D721Med (cell line): ENCODE measurements at places on chromosomes 5 and 9.
A peak's percentile ranks its signal among the peaks of the same experiment; 100 is the strongest.

DNA sequence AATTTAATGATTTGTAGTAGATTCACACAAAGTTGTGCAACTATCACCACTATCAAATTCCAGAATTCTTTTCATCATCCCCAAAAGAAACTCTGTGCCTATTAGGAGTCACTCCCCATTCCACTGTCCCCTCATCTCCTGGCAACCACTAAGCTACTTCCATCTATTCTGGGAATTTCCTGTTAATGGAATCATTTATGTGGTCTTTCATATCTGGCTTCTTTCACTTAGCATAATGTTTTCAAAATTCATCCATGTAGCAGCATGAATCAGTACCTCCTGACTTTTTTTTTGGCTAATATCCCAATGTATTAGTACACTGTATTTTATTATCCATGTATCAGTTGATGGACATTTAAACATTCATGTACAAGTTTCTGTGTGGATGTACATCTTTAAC lies 157.6 kb downstream of the TTC39B start:
- no peak for DNase-seq

- no peak for DNase-seq
Observed at GRCh38 chr9:129570450-129571297, 50.2 kb downstream of the C9orf50 start.

- no peak for DNase-seq
Observed at GRCh38 chr5:14998491-14998890, 126.9 kb upstream of the ANKH start.

- DNase-seq: no peak
Observed at GRCh38 chr5:131218392-131218791, 45.5 kb upstream of the CDC42SE2 start.

DNA sequence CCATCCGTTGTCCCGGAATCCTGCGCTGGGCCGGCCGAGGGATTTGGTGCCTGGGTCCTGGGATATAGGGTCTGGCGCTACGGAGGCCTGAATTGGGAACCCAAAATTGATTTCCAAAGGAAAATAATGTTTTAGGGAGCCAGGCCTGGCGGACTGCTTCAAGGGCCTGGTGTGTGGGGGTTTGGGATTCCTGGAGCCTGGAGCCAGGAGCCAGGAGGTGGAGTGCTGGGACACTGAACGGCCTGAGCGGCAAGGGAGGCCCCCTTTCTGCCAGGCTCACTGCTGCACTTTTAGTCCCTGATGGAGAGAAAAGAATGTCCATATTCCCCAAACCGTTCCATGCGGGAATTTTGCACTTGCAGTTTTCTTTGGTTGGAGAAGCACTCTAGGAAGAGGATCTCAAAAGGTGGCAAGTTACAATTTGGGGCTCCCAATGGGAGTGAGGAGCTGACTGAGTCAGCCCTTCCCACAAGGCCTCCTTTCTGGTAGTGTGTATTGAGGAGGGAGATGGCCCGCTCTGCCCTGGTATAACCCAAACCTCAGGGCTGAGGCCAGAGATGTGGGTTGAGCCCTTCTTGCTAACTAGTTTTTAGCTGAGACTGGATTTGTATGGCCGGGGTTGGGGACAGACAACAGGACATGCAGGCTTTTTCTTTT lies 2.2 kb downstream of the LMX1B start:
- peak; percentile 10 for DNase-seq

DNA sequence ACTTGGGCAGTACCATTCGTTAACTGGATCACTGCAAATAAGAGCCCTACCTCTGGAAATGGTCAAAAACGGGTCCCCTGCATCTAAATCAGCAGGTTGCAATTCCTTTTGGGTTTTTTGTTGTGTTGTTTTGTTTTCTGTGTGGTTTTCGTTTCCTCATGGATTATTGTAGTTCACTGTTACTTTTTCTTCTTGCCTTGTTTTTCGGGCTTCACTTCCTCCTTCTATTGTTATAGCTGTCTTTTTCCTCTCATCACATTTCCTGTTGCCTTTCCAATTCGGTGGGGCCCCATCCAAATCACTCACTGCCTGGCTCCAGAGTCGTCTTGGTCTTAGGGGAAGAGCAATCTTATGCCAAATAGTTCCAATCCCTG lies 8.7 kb upstream of the SSBP2 start:
- DNase-seq: no peak

DNA sequence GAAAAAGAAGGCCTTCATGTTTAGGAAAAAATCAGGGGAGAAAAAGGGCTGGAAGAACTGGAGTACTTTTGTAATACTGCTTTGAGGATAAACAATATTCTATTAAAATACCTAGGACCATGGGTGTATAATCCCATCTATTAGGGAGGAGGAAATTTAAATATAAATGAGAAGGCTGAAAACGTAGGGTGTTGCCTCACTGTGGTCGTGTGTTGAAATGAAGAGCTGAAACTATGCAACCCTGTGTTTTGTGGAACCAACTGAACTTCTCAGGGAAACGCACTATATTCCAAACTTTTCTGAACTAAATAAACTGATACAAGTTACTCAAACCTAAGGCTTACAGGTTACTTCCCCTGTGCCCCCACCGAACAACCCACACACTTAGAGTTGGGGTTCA lies 4.5 kb upstream of the CNTLN start:
- no peak for DNase-seq

DNA sequence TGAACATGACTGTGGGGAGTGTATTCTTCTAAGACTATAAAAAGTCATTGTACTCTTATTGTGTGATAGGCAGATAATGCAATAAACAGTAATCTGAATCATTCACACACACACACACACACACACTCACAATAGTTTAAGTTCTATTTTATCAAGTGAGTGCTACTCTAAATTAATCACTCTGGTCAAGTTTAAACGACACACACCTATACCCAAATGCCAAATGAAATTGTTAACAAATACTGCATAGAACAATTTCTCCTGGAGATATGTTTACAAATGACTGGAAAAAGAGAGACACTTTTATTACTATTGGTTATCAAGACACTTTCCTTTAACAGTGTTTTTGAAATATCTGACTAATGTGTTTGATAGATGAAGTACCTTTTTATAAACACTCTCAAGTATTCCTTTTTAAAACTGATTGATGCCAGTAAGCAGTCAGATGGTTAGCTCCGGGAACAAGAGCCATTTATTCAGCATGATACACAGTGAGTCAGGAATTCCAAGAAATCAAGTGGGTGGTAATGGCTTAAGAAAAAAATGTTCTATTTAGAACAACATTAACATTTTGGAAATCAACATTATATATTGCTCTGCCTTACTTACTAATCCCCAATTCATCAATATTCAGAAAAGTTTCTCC lies 521.6 kb upstream of the ST8SIA4 start:
- no peak for DNase-seq

DNA sequence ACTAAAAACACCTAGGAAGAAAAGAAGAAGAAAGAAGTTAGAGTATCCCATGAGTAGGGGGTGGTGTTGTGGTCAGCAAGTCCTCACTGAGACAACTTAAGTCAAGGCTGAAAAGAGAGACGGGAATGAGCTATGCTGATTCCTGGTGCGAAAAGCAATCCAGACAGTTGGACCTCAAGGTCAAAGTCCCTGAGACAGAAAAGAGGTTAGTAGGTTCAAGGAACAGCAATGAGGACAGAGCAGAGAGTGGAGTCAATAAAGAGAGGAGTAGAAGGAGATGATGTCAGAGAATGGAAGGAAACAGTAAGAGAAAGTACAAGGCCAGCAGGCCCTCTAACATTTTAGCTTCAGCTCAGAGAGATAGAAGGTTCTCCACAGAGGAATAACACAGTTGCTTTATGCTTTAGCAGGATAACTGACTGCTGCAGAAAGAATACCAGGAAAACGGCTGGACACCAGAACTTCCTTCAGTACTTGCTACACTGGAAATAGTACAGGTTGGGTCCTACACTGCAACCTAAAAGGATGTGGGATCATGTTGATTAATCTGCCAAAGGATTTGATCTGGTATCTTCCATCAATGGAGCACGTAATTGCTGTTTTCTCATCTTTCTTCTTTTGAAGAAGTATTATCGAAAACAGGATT lies 43.6 kb downstream of the GNAQ start:
- DNase-seq: no peak

DNA sequence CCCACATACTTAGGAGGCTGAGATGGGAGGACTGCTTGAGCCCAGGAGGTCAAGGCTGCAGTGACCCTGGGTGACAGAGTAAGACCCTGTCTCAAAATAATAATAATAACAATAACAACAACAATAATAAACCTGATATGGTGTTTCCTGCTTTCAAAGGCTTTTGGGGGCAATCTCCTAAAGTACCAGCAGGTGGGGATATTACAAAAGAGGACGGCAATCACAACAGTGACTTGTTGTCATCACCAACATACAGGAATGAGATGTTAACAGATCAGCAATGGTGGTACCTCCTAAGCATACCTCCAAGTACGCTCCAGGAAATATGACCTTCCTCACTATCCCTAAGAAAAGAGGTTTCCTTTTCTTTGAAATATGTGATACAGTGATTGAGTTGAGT lies 91.1 kb upstream of the RNF180 start:
- peak; percentile 15 for DNase-seq
